Epithelial cell of prostate (primary cell): ENCODE measurements at places on chromosomes 13 and 19.

DNA sequence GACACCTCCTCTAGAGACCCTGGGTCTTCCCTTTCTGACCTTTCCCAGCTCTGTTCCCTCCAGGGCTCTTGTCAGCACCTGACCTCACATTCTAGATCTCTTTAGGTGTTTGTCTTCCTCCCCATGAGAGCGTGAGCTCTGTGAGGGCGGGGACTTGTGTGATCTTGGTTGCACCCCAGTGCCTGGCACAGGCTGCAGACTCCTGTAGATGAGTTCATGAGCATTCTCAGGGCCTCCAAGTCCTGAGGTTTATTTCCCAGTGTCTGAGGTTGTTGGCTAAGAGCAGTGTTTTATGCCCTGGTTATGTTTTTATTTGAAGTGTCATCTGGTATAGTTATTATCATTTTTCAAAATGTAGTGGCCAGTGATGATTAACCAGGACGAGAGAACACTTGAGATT, 596 bp downstream of the CEACAM4 start:
- no peak for DNase-seq

GRCh38 chr19:50332244-50333038, 3.3 kb upstream of the KCNC3 start:
- no peak for DNase-seq

GRCh38 chr13:59906413-59907049, 257.2 kb downstream of the DIAPH3 start:
- DNase-seq = no peak

- DNase-seq = no peak
These were observed 238.0 kb downstream of the PCDH9 start for GRCh38 chr13:66992183-66992582.

GRCh38 chr13:44908712-44909111, 80.6 kb downstream of the NUFIP1 start:
- no peak for DNase-seq
